ENCODE measurements at places on chromosomes 13 and 19. TPM values are rescaled to one million over a fixed set of nuclear protein-coding genes. Genes with fewer than 3 reads are reported as not detected.

Gene NDUFA13
- 346 TPM for total RNA-seq

Gene TJP3
- 36.3 TPM for total RNA-seq

Gene SYCN
- total RNA-seq, result not detected

Gene DACT3
- total RNA-seq, result 2.6 TPM

Gene ZNF428
- total RNA-seq, result 87.5 TPM

Gene ZNF611
- 47.3 TPM for total RNA-seq

Gene ZNF610
- total RNA-seq, result 24.8 TPM

Gene SLAIN1
- 46.3 TPM for total RNA-seq

Gene SULT2B1
- total RNA-seq, result not detected

Gene PEAK3
- not detected for total RNA-seq

Gene RSPH6A
- 0.42 TPM for total RNA-seq

All from progenitor cell of endocrine pancreas (in vitro differentiated cells).